ENCODE measurements at places on chromosomes 1 and 21. TPM values are rescaled to one million over a fixed set of nuclear protein-coding genes. Genes with fewer than 3 reads are reported as not detected.

DNA sequence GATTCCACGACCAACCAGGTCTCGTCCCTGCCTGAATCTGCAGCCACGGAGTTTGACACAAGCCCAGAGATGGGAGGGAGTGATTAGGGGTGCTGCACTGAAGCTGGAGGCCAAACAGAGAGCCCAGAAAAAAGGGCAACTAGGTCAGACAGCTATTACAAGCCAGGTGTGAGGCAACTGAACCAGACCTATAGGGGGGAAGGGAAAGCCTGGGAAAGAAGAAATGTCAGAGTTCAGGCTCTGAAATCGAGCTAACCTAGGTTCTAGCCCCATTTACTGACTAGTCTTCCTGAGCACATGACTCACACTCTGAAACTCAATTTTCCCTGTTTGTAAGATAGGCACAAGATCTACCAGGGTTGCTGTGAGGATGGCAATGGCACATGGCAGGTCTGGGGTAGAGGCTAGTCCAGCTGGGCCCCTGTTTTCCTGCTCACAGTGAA, 1.7 kb downstream of the DHCR24 start:
- no peak for DNase-seq

- no peak for DNase-seq
Measured at GRCh38 chr1:214363386-214363785, 82.4 kb downstream of the SMYD2 start.

- DNase-seq = no peak
Measured at GRCh38 chr1:173383351-173383750, 93.8 kb upstream of the PRDX6 start.

DNA sequence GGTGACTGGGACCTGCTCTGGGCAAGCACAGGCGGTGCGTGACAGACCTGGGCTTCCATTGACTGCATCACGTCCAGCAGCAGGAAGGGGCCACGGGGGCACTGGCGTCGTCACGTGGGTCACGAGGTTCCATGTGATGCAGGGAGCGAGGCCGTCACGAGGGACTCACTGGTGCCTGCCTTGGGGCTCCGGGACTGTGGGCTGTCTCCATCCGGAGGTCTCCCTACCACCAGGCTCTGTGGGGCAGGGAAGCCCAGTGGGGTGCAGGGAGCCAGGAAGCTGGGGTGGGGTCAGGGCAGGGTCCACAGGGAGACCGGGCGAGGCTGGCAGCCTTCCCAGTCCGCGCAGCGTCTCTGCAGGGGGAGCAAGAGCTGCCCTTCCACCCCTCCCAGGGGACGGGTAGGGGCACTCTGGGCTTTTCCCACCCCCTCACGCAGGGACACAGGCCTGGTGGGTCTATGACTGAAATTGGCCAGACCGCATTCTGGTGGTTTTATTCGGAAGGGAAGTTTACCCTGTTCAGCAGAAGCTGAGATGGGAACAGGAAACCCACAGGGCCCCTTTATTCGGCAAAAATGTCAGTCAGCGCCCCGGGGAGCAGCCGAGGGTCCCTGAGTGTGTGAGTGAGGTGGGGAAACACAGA, 416 bp upstream of the TNFRSF14 start:
- peak; percentile 92 for DNase-seq

Gene MTARC1
- total RNA-seq = 3.4 TPM

DNA sequence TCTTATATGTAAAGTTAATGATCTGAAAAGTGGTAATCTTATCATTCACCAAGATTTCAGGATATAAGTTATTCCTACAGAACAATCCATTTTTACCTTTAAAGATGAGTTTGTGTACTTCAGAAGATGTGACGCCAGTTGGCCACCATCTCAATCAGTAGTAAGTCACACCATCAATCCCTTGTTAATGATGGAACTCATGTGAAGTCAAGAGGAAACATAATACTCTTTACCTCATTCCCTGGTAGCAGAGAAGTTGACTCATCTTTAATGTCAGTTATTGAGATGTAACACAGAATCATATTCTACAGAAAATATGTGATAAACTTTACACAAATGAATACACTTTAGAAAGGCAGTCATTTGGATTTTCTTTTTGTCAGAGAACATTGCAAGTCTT, 38.2 kb downstream of the MRPL39 start:
- DNase-seq = no peak

DNA sequence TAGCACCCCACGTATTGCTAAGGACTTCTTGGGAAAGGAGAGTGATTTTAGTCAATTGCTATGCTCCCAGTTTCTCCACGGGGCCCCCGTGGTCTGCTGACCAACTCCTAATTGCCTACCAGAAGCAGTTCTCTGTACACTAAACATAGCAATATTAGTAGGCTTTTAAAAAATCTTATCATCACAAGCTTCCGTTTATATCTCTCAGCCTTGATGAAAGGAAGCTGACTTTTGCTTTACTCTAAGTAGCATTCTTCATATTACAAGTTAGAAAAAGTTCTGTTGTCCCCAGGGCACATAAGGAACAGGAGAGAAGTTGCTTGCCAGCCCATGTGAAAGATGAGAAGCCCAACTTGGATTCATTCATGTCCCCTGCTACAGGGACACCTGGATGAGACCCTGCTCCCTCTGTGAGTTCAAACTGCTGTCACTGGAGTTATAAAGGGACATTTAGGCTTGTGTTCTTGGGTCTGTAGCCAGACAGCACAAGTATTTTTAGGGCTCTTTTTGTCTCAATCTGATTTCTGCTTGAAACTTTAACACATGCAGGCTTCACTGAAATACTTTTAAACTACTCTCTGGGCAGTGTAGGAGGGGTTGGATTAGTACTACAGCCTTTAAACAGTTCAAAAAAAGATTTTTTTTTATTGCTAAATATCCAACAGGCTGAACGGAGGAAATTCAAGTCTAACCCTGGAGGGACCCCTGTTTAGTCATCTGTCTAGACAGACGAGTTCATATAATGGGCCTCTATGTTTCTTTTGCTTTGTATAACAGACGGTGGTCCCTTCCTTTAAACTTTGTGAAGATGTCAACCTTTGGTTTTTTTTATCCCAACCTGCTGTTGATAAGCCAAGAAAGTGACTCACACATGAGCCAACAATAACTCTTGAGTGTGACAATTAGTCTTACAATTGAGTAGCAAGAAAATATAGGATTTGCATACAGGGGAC, 29.5 kb downstream of the TGFB2 start:
- no peak for DNase-seq

Gene SERTAD4
- 11.4 TPM for total RNA-seq

Gene KIF26B
- 0.36 TPM for total RNA-seq

GRCh38 chr1:185528084-185528676, 206.0 kb upstream of the HMCN1 start:
- DNase-seq = no peak

DNA sequence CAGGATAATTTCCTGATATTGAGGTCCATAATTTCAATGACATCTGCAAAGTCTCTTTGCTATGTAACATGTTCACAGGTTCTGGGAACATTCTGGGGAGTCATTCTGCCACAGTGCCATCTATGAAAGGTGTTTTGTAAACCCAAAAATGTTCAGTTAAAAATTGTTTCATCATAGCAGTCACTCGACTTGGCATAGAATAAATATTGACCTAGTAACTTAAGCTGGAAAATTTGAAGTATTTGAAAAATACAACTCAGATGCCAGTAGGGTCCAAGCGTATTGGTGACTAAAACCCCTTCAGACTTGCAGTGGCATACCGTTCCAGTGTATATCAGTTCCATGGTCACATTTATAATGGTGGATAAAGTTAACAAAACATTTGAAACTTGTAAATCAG, 6.8 kb downstream of the DESI2 start:
- no peak for DNase-seq

GRCh38 chr1:26664802-26665201, 31.0 kb upstream of the ARID1A start:
- DNase-seq = no peak

- no peak for DNase-seq
Measured at GRCh38 chr1:154741327-154741726, 128.8 kb downstream of the KCNN3 start.

Gene CDCP2
- total RNA-seq = not detected

- no peak for DNase-seq
Measured at GRCh38 chr1:222224636-222225315, 323.1 kb downstream of the HHIPL2 start.

DNA sequence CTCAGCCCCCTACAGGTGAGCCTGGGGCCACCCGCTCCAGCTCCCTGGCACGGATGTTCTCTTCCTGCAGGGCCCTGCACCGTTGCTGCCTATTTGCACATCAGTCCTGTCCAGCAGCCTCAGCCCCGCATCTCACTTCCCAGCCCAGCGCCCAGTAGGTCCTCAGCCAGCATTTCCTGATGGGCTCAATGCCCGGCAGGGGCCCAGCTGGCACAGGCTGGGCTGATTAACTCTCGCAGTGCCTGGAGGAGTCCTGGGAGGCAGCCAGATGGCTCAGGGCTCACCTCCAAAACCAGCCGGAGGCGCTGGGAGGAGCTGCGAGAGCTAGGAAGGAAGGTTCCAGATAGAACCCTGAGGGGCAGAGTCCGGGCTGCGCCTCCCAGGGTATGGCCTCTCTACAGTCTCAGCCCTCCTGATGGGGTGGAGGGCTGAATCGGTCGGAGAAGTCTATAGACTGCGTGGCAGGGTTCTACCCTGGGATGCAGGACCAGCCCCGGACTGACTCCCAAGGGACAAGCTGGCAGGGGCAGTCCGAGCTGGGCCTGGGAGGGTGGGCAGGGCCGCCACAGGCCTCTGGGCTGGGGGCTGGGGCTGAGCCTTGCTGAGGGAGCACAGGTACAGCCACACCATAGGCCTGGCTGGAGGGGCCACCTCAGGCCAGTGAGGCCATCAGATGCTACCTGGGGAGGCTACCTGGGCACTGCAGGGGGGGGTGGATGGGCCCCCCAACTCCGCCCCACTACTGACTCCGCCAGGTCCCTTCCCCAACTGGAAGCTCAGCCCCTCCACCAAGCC, 19.2 kb upstream of the CLSTN1 start:
- no peak for DNase-seq

- peak; percentile 62 for DNase-seq
Measured at GRCh38 chr21:34345091-34345871, 18.5 kb upstream of the KCNE2 start.

- no peak for DNase-seq
Measured at GRCh38 chr1:231354330-231355020, 16.4 kb downstream of the SPRTN start.

GRCh38 chr1:115211071-115211745, 121.9 kb upstream of the TSPAN2 start:
- peak; percentile 68 for DNase-seq

Gene DCST1
- not detected for total RNA-seq

DNA sequence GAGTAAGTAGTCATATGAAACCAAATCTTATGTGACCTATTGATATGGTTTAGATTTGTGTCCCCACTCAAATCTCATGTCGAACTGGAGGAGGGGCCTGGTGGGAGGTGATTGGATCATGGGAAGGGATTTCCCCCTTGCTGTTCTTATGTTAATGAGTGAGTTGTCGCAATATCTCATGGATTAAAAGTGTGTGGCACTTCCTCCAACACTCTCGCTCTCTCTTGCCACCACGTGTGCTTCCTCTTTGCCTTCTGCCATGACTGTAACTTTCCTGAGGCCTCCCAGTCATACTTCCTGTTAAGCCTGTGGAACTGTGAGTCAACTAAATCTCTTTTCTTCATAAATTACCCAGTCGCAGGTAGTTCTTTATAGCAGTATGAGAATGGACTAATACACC, 241.2 kb downstream of the RGS7 start:
- no peak for DNase-seq
